Left ventricle myocardium superior (tissue), 1 donor: ENCODE measurements at places on chromosomes 2 and 18.

GRCh38 chr18:13416208-13416607, 197.6 kb downstream of the LDLRAD4 start:
- no peak for DNase-seq

GRCh38 chr2:189424961-189425360, 16.3 kb upstream of the WDR75 start:
- no peak for DNase-seq

DNA sequence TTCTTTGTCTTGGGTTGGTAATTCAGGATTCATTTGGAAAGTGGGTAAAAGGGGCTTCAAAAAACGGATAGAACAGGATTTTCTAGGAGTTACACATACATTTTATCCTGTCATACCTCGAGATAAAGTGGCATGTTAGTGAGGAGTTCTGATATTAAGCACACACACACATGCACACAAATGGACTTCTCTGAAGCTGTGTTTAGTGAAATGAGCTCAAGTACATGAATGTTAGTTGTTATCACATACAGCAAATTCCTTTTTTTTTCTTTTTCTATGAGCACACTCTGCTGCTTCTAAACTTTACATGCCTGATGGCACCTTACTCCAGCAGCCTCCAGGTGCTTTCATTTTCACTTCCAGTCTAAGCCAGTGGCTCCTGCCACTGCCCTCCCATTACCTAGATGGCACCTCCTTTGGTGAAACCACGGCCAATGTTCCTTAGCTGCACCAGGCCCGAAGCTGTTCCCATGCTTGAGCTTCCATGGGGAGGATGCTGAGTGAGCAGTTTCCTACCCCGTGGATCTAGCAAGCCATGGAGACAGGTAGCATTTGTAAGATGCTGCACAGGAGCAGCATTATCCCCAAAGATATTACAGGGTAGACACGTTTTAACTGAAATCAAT, 49.7 kb downstream of the STAT1 start:
- DNase-seq: no peak

GRCh38 chr2:168130346-168130745, 117.0 kb downstream of the STK39 start:
- DNase-seq: no peak

GRCh38 chr2:195572895-195573683, 83.9 kb upstream of the SLC39A10 start:
- no peak for DNase-seq

- DNase-seq: no peak
Measured at GRCh38 chr2:215856080-215856479, 157.3 kb downstream of the MREG start.

- DNase-seq: no peak
Measured at GRCh38 chr2:188512456-188512855, 220.8 kb downstream of the GULP1 start.

DNA sequence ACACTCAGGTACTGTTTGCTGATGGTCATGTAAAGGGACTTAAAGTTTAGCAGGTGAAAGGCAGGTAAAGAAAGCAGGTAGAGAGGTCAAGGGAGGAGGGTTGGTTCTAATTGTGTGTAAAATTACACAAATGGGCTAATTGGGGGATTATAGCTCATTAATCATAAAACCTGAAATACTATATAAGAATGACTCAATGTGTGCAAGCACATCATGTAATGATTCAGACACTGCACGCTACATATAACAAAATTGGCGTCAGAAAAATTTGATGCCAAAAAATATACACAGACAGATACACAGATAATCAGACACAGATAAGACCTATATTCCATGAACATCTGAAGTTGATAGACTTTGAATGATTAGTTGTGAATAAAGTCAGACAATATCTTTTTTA, 120.7 kb upstream of the LMAN1 start:
- no peak for DNase-seq

- no peak for DNase-seq
Measured at GRCh38 chr18:35688757-35689156, 107.2 kb downstream of the GALNT1 start.

DNA sequence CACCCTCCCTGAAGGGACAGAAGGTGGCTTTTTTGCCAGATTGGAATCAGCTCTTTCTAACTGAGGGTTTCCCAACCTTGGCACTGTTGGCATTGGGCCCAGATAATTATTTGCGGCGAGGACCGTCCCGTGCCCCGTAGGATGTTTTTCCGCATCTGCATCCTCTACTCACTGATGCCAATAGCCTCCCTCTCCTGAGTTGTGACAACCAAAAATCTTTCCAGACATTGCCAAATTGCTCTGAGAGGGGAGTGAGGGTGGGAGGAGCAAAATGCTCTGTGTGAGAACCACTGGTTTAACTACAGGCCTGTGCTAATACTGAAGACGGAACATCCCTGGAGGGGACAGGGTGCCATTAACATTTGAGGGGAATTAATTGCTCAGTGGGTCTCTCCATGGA, 33.6 kb upstream of the GLI2 start:
- no peak for DNase-seq
